ENCODE measurements at places on chromosomes 2 and 18.

DNA sequence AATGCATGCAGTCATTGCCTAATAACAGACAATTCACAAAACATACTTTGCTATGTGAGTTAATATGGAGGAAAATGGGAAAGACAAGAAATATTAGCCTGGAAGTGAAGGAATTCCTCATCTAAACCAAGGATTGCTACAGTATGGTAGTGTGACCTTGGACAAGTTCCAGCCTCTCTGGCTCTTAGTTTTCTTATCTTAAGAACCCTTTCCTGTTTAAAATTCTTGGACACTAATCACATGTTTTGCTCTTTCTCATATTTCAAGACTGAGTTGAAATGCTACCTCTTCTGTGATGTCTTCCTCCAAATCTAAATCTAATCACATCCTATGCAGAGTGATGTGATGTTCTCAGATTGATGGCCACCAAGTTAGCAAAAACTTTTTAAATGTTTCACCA is 20.8 kb upstream of the ADAM23 start:
- DNase-seq, result no peak

DNA sequence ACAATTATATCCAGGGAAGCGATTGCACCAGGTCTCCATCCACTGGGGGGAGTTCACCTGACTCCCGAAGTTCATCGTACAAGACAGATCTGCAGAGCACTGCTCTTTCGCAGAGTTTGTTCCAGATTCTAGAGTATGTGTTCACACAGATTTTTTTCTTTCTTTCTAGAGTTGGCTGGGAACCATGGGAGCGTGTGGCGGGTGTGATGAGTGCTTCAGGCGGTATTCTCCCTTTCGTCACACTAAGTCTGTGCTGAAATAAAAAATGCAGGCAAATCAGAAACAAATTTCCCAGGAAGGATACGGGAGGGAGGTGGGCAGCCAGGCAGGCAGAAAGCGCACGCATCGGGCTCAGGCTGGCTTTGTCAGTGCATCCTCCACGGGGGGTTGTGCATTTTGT is 129.8 kb upstream of the SOX11 start:
- DNase-seq, result no peak

DNA sequence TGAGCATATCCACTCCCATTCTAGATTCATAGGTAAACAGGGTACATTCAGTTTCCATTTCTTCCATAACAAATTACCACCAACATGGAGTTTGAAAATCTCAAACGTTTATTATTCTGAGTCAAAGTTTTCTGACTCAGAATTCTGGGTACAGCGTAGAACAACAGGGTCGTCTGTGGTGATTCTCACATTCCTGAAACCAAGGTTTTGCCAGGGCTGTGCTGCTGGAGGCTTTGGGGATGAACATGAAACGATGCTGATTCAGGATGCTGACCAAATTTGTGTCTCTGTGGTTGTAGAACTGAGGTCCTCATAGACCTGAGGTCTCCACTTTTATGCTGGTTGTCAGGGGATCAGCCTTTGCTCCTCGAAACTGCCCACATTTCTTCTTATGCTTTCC is 255.7 kb downstream of the DSEL start:
- DNase-seq, result no peak

DNA sequence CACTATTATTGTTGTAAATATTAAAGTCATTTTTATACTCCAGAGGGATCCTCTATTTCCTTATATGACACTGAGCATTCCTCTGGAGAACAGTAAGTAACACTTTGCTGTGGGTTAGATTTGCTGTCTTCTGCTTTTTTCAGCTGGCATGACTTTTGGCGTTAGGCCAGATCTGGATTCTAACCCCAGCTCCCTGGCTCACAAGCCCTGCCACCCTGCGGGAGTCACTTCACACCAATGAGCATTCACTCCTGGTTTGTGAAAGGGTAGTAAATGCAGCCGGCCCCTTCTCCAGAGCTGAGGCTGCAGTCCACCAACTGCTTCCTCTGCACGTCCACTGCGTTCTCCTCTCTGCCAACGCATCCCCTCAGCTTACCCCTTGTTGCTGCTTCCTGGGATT is 373.8 kb upstream of the RAB6C start:
- DNase-seq, result no peak

DNA sequence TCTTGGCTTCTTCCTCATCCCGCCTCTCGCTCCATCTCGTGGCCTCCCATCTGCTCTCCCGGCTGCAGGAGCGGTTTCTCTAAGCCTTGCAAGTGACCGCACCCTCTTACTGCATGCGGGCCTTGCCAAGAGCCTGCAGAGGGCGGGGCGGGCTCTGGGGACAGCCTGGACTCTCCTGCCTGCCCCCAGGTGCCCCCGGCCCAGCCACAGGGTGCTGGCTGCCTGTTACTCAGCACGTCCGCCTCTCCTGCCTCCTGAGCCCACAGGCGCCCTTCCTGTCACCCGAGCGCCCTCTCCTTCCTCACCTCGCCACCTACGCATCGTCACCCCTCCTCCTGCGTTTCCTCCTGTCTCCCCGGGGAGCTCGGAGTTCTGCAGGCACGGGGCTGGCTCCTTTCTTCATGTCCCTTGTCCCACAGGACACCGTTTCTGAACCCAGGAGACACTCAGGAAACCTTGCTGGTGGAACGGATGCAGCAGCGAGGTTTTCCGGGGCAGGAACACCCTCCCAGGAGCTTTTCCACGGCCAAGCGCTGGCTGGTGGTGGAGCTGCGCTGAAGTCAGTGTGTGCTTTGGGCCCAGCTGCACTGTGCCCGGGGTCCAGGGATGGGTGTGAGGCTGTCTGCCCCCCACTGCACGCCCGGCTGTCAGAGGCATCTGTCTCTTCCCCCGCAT is 28.5 kb downstream of the HPCAL1 start:
- no peak for DNase-seq

- no peak for DNase-seq
These were observed 47.7 kb downstream of the MAP3K19 start for GRCh38 chr2:134999521-134999920.

DNA sequence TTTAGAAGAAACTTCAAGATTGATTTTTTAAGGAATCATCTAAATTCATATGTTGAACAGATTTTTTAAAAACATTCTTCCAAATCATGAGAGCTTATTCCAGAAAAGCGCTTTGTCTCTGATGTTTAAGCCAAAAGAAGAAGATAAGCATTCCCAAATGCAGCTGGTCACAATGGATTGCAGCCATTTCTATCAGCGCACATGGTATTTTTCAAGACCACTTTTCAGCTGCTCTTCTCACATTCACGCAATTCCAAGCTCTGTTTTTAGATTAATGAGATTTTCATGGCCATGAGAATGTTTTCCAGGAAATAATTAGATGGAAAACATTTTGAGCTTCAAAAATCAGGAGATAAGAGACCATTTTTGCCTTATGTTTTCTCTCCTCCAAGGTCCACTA is 8.7 kb downstream of the OSBPL1A start:
- no peak for DNase-seq

- no peak for DNase-seq
These were observed 347.6 kb downstream of the CTNNA2 start for GRCh38 chr2:79860228-79861058.

- DNase-seq, result no peak
These were observed 120.8 kb upstream of the GLI2 start for GRCh38 chr2:120614901-120615300.

DNA sequence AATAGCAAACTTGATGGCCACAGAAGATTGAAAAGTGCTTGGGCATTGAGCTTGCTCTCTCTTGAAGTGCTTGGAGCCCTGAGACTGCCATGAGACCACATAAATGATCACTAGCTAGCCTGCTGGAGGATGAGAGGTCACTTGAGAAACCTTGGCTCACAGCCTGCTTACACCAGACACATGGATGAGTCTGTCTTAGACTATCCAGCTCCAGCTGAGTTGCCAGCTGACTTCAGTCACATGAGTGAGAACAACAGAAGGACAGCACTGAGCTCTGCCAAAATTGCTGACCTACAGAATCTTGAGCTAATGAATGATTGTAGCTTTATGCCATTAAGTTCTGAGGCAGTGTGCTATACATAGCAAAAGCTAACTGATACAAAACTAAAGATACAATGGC is 18.1 kb downstream of the NABP1 start:
- DNase-seq, result peak; percentile 14

GRCh38 chr2:205139822-205140463 is 542.4 kb upstream of the NRP2 start:
- DNase-seq, result no peak

GRCh38 chr18:53796040-53796729 is 428.3 kb downstream of the MBD2 start:
- no peak for DNase-seq

- no peak for DNase-seq
These were observed 238.5 kb downstream of the DYSF start for GRCh38 chr2:71691747-71692441.

DNA sequence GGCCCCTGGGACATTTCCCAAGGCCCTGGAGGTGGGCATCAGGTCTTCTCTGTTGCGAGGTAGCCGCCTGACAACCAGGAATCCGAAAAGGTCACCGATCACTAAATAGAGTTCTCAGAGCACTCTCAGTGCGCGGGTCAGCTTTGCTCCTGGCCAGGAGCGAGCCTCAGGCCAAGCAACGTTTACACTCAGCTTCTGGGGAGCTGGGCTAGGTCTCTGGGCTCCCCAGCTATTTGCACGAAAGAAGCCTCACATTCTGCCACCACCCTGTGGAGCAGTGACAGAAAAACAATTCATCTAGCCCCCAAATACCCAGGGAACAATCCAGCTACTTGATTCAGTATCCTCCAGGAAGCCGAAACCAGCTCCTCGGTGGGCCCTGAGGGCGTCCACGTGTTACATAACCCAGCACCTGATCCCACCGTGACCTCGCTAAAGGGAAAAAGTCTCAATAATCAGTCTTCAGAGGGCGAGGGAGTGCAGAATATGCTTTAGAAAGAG is 3.3 kb downstream of the SH3BP4 start:
- DNase-seq, result no peak

- DNase-seq, result no peak
These were observed 99.6 kb downstream of the TPGS2 start for GRCh38 chr18:36729197-36729596.

All from NCI-H1092 (cell line).